ENCODE measurements at places on chromosomes 11 and 22.
A peak's percentile ranks its signal among the peaks of the same experiment; 100 is the strongest.

DNA sequence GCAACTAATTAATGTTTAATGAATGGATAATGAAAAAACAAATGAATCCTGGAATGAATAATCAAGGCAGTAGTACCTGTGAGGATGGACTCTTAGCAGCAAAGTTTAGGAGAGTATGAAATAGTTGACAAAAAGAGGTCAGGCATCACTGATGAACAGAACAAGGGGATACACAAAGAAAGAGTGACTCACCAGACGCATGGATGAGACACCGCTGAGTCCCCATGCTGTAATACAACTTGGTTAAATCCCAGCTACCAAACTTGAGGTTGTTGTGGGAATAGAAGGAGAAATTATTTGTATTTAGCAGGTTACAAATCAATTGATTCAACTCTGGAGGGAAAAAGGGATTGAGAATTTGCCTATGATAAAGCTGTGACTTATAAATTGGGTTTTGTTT is 976.9 kb upstream of the TENM4 start:
- DNase-seq, result peak; percentile 32

GRCh38 chr11:103928040-103928801 is 108.2 kb upstream of the DDI1 start:
- no peak for DNase-seq

GRCh38 chr11:87660926-87661660 is 514.1 kb downstream of the RAB38 start:
- no peak for DNase-seq

- DNase-seq, result peak; percentile 58
Measured at GRCh38 chr11:57480409-57481137, 20.2 kb downstream of the RTN4RL2 start.

GRCh38 chr11:8787372-8787771 is 104.8 kb downstream of the RPL27A start:
- DNase-seq, result no peak

GRCh38 chr11:114280696-114281095 is 15.5 kb upstream of the NNMT start:
- DNase-seq, result peak; percentile 38

DNA sequence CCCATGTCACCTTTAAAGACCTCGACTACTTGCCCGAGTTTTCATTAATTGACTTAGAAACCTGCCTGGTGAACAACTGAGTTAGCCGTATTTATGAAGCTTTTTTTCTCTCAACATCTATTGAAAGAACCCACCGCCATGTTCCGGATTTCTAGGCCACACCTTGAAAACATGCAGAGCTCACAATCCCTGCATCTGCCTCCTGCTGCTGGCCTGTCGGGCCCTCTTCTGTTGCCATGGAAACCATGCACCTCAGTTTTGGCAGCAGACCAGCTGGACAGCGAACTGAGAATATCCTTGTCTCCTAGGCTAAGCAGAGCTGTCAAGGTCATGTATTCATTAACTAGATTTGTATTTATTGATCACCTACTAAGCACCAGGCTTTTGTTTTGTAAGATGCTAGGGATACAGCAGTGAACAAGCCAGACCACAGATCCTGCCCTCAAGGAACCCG is 4.3 kb upstream of the PATZ1 start:
- peak; percentile 21 for DNase-seq

DNA sequence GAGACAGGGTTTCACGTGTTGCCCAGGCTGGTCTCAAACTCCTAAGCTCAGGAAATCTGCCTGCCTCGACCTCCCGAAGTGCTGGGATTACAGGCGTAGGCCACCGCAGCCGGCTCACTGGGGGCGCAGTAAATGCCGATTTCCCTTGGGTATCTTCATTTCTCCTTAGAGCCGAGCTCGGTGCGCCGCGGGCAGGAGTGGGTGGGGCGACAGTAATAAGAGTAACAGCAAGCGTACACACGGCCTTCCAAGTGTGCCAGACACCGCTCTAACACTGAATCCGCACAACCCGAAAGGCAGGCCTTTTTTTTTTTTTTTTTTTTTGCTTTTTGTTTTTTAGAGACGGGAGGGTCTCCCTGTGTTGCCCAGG is 500 bp upstream of the ADSL start:
- peak; percentile 44 for DNase-seq

DNA sequence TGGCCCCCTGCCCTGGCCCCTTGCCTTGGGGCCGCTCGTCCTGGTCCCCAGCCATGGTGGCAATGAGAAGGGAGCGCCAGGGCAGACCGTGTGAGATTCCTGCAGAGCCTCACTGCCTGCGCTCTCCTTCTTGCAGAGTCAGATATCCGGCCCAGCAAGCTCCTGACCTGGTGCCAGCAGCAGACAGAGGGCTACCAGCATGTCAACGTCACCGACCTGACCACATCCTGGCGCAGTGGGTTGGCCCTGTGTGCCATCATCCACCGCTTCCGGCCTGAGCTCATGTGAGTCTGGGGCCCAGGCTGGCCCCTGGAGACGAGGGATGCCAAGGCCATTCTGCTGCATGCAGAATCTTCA is 114.1 kb downstream of the MICAL2 start:
- DNase-seq, result no peak

GRCh38 chr11:65903068-65903481 is 2.9 kb upstream of the FOSL1 start:
- peak; percentile 95 for DNase-seq

Data from RKO (cell line).